Stimulated activated CD8-positive, alpha-beta memory T cell treated with anti-CD3 and anti-CD28 coated beads, Interleukin-12 subunit alpha, Interleukin-12 subunit beta, amount 100 ng/mL, for 4 hours (primary cell): ENCODE measurements at places on chromosomes 6 and 20.

GRCh38 chr20:9550871-9551270 lies 36.5 kb downstream of the LAMP5 start:
- DNase-seq, result no peak

GRCh38 chr20:7232796-7233195 lies 465.3 kb downstream of the BMP2 start:
- DNase-seq, result no peak

DNA sequence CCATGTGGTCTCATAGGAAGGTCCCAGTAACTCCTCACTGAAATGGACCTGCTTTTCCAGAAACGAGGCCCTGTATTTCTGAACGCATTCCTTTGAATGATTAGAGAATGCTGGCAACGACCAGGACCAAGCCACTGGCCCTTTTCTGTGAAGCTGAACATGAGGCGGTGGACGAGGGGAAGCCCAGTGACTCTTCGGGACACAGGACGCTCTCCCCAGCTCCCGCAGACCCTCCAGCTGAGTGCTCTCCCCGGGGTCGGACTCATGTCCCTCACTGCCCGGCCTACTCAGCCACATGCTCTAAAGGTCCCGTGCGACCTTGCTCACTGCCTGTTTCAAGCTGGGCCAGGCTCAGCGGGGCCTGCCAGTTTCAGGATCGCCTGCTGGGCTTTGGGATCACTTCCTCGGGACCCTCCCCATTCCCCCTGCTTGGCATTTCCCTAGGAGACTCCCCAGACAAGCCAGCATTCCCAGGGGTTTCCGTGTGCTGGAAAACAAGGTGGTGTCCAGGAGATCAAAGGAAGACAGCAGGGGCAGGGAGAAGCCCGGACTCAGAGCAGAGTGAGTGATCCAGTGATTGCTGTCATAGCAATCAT lies 2.6 kb upstream of the CST9 start:
- no peak for DNase-seq

DNA sequence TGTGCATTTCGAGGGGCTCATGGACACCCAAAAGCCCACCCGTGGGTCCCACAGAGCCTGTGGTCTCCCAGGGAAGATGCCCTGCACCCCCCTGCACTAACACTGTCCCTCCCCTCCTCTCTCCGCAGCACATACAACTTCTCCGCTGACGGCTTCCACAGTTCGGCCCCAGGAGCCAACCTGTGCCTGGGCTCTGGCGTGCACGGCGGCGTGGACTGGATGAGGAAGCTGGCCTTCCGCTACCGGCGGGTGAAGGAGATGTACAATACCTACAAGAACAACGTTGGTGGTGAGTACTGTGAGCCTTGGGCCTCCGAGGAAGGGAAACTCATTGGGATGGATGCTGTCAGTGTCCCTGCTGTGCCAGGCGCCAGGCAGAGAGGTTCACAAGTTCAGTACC lies 183.9 kb downstream of the ZMYND8 start:
- DNase-seq, result no peak

DNA sequence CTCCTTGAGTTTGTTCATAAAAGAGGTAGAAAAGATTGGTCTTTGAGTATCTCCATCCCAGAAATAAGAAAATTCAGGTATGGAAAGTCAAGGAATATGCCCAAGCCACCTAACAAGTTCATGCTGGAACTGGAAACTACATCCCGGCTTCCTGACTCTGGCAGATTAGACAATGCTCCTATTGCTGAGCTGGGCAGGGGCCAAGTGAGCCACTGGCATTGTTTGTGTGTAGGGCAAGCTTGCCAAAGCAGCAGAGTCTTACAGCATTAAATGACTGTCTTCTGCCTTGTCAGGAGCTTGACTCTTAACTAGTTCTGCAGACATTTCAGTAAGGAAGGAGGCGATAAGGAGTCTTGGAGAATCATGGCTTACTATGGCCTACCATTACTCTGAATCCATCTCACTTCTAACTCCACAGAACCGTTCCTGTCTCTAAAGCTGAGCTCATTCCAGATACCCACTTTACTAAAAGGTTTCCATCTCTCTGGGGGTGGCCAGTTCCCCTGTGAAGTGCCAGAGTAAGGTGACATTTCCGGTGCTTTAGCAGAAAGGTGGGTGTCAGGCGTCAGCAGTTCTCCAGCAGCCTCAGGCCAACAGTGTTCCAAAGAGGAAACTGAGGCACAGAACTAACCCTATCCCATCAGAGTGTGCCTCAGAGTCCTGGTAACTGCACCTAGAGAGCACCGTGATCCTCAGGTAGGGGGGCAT lies 30.1 kb downstream of the PRDM1 start:
- DNase-seq, result no peak

GRCh38 chr6:11384531-11385309 lies 152.3 kb upstream of the NEDD9 start:
- DNase-seq, result no peak

DNA sequence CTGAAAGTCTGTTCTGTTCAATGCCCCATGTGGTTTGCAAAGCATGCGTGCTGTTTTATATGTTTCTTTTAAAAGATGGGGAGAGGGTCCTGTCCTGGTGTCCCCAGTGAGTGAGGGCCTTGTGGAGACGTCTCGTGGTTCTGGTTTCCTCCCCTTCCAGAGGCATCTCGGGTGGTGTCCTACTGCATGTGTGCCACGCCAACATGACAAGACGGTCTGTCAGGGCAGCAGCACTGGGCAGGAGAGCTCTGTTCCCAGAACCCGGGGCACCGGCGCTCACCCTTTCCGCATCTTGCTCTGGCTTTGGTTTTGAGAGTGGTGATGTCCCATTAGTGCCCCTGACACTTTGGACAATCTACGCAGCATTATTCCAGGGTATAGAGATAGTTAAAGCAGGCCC lies 275.6 kb downstream of the CDH4 start:
- no peak for DNase-seq

DNA sequence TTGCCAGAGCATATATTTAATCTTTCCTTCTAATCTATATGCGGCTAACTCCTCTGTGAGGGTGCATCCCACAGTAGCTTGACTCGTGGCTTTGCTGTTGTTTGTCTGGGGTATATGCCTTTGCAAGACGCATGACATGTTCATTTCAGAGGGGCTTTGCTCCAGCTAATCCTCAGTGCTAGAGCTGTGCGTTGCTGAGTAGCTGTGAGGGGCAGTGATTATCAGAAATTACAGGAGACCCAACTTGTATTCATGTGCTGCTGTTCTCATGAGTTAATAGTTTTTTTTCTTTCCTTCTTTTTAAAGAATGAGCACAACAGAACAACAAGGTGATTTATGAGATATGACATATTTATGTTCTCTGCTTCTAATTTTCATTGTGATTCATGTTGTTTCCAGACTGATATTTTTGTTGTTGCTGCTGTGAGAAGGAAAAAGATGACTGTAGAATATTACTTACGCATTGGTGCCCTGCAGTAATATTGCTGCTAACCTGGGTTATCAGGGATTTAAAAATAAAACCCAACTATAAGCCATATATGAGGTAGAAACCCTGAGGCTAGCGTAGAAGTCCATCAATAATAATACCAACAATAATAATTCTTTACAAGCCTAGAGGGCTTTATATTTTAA lies 168.3 kb downstream of the KLHL32 start:
- no peak for DNase-seq

DNA sequence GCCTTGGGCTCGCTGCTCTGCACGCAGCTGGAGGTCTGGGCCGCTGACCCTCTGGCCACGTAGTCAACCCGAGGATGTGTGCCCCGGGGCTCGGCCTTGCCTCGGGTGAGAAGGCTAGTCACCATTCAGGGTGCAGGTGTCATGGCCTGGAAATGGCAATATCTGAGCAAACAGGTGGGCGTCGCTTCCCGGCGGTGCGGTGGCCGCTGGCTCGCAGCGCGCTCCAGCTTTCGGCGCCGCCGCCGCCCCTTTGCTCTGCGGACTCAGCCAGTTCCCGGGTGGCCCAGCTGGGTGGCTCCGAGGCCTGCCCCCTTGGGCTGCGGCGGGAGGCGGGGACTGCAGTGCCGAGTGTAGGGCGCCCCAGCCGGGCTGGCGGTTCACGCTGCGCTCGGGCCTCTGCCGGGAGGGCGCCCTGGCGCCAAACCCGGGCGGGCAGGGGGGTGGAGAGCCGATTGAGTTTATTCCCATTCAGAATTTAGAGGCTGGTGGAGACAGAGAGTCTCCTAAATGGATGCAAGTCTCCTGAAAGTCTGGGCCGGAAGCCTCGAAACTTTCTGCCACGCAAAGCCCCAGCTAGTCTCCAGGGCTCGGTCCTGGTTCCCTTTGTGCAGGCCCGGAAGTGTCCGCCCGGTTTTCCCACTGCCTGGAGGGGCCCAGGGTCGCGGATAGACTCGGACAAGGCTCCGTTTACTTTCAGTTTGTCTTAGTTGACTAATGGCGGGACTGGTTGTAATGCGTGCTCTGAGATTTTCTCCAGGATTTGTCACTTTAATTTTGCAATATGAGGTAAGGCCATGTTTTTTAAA lies 11.3 kb upstream of the TFAP2A start:
- no peak for DNase-seq

DNA sequence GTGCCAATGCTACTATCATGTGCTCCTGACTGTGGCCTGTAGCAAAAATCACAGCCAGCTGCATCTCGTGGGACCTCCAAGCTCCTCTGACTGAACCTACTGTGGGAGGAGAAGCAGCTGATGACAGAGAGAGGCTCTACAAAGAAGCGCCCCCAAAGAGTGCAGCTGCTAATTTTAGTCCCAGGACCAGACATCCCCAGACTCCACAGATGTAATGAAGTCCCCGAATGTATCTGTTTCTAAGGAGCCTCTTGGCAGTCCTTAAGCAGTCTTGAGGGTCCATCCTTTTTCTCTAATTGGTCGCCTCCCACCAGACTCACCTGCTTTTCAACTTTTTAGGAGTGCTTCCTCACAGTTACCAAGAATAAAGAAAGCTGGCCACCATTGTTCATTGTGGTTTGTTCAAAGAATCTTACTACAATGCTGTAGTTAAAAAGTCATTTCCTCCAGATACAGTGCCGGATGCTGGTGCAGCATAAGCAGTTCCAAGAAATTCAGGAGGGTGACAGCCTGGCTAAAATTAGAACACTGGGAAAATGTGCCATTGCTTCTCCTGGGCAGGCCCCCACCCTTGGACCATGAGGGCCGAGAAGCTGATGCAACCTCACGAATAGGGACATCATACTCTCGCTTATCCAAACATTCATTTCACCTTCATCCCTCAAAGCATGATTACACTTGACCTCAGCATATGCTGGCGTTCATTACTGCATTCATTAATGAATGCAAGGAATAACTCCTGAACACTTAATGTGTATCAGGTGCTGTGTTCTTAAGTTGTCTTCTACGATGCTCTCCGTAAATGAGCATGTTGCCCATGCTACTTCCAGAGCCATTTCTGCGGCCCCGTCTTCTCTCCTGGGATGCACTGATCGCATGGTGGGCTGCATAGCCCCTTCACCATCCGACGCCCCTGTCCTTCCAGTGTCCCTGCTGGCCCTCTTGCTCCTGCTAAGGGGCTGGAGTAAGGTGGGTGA lies 66.4 kb downstream of the LY86 start:
- DNase-seq, result no peak

DNA sequence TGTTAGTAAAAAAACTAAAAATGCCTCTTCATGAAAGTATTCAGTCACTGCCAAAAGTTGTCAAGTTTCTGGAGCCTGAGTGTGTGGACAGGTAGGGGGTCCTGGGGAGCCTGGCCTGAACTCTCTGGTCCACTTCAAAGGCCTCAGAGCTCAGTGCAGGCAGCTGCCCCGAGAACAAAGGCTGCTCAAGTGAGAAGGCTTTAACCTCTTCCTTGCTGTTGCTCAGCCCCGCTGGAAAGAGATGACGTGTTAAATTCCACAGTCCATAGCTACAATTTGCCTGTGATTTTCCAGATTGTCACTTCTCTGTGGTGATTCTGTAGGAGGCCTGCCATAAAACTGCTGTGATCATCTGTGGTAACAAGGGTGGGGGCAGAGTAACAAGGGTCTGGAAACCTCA lies 96.9 kb downstream of the FAM120B start:
- DNase-seq, result no peak

DNA sequence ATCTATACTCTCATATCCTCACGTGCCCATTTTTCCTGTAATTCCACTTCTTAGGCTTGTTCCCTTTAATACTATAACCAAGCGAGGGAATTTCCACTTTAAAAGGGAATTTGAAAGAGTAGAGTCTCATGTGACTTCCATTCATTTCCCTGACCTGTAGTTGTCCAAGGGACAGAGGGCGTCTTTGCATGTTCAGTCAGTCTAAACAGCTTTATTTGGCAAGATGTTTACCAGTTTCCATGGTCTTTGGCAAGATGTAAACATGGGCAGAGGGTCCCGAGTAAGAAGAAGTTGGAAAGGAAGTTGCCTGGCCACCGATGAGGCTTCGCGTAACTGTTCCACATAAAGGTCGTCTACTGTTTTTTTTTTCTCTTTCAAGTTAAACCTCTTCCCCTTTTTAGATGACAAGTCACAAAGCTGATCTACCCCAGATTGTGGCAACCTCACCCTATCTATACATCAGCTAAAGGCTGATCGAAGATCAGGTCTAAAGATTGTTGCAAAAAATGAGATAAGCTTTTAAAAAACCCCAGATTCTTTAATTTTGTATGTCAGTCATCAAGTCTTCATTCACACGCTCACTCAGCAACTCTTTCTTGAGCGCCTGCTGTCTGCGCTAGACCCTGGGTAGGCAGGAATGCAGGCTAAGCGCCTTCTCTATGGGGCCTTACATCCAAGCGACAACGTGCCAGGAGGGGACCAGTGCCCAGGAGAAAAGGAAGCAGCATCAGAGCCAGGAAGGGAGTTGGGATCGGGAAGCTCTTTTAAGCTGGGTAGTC lies 31.7 kb upstream of the CCR6 start:
- DNase-seq, result no peak

DNA sequence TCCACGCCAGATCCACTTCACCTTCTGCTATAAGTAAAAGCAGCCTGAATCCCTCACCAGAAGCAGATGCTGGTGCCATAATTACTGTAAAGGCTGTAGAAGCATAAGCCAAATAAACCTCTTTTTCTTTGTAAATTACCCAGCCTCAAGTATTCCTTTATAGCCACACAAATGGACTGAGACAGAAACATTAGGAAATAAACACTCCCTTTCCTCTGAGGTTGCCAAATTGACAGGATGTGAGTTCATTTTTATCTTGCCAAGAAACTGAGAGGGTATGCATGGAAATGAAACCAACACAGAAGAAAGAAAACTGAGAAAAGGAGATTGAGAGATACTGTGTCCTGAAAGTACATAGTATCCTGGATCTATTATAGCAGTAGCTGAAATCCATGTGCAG lies 481.2 kb downstream of the HAO1 start:
- DNase-seq, result no peak

DNA sequence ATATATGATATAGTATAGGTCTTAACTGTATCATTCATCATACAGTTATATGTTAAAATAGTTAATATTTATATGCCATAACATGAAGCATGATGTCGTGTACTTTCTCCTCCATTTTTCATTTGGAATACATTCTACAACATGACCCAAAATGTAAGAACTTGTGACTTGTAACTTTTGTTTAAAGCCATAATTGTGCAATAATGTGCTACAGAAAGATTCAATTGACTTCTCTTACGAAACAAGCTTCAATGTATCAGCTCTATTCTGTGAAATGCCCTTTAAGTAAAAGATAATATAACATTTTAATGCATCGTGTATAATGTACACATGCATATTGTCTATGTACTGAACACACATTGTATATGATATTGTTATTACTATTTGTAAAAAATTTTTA lies 76.7 kb upstream of the FABP7 start:
- no peak for DNase-seq

- no peak for DNase-seq
Measured at GRCh38 chr6:132310921-132311320, 90.4 kb downstream of the MOXD1 start.
